Activated T-helper 9 cell treated with anti-CD3 and anti-CD28 coated beads, Interleukin-2, amount 50 U/mL, for 16 hours (primary cell): ENCODE measurements at places on chromosomes 4 and X.

DNA sequence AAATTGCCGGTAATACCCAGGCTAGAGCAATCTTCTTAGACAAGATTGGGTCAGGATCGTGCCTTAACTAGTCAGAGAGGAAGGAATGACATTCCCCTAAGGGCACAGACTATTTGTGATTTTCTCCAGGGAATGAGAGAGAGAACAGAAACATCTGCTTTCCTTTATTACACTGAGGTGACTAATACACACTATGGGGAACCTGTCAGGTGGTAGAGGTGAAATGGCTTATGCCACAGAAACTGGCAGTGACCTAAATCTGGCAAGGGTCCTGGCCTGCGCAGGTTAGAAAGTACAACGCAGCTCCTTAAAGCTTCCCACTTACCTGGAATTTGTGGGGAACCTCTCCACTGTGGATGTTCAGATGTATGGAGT, 16.6 kb upstream of the HPGD start:
- DNase-seq, result no peak

- no peak for DNase-seq
Measured at GRCh38 chrX:129726307-129727111, 12.3 kb upstream of the XPNPEP2 start.

DNA sequence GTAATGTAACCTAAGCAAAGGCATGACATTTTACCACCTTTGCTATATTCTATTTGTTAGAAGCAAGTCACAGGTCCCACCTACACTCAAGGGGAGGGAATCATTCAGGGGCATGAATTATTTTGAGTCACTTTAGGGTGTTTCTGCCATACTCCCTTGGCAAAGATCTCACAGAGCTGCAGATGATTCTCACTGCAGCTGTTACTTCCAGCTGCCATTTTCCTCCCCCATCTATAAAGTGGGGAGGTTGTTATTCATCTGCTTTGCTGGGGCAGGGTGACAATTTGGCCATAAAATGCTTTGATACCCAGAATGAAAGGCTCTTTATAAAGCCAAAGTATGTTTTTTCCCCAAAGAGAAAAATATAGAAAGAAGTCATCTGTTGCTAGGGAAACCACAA, 136.5 kb upstream of the SMIM31 start:
- DNase-seq, result no peak

DNA sequence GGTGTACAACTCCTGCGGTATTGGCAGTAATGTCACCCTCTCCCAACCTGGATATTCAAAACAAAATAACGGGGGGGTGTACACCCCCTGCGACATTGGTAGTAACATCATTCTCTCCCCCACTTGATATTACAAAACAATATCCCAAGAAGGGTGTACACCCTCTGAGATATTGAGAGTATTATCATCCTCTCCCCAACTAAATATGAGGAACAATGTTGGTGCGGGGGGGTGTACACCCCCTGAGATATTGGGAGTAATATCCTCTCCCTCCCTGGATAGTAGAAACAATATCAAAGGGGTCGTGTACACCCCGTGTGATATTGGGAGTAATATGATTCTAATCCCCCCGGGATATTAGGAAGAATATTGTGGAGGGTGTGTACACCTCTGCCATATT, 71.4 kb upstream of the ADGRA3 start:
- DNase-seq, result no peak

DNA sequence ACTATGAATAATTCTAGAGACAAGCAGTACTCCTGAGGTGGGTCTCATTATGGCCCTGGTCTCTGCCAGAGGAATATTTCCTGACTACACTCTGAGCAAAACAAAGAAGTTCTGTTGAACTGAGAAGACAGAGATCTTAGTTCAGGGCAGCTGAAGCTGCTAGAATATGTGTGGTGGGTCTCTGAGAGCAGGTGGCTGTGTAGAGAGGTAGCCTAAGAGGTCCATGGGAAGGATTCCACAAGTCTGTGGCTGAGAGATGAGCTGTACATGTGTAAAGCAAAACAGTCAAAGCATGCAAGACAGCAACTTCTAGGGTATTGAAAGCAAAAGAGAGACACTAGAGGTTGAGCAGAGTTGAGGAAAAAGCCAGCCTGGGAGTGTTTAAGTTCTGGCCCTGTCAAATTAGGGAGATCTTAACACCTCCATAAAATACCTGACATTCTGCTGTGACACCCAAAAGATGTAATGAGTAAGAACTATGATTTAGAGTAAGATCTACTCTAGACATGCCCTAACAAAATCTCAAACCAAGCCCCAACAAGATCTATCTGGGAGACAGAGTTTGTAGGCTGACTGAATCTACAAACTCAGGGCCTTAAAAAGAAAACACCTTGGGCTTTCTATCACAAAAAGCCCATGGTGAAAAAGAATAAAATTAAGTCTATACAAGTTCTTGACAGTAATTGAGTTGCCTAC, 274.4 kb downstream of the BANK1 start:
- no peak for DNase-seq

DNA sequence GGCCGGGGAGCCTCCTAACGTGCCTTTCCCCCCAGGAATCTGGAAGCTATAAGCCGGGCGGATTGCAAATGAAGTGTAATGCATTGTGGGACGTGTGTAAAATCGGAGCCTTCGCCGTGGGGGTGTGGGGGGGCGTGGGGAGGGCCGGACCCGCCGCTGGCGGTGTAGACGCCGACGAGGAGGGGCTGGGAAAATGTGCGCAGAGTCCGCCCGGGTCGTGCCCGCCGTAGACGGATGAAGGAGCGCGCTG, 1.3 kb downstream of the STOX2 start:
- DNase-seq, result no peak
